ENCODE measurements at places on chromosomes 11 and 22.

DNA sequence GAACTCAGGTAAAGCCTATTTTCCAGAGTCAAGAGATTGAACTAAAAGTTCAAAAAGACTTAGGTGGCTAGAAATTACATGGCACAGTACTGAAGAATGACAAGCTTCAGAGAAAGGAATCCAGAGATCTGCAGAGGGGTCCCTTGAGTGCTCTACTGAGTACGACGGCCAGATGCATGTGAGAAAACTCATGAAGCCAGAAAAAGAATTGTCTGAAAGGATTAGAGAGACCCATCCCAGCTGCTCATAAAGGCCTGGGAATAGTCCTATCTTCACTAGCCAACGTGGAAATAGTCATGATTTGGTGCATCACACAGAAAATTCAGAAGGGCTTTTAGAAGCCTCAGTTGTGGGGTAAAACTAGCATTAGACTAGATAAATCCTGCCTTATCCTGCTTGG lies 91.3 kb downstream of the SOX6 start:
- DNase-seq, result no peak

- DNase-seq, result no peak
Measured at GRCh38 chr11:36060926-36061325, 117.1 kb downstream of the LDLRAD3 start.

- DNase-seq, result no peak
Measured at GRCh38 chr11:125258291-125259032, 93.9 kb downstream of the PKNOX2 start.

DNA sequence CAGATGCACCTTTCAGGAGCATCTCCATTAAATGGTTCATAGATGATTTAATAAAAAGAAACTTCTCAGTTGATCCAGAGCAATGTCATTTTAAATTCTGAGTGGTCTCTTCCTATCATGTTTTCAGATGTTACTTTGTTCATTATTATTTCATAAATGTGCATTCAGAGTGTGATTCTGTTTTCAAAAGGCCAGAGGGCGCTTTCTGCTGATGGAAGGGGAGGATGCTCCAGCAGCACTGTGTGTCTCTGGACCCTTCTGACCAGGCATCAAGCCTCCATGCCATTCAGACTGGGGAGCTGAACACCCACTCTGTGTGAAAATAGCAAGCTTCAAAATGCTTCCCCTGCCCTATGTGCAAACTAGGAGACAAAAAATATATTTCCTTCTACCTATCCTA lies 23.9 kb upstream of the CRTAM start:
- no peak for DNase-seq

DNA sequence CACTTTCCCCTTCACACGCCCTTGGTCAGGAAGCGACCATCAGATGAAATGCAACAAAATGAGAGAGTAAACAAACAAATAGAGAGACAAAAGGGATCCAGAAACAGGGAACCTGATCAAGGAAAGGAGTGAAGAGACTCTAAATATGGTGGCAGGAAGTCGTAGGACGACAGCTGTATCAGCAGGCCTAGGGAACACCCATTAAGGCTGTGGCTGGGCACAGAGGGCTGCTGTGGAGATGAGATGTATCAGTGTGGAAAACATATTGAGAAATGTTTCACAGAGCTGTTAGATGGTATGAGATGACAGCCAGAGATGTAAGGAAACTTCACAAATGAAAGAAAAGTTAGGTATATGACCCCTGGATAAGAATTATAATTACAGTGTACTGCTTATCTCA lies 155.8 kb upstream of the MTMR2 start:
- no peak for DNase-seq

DNA sequence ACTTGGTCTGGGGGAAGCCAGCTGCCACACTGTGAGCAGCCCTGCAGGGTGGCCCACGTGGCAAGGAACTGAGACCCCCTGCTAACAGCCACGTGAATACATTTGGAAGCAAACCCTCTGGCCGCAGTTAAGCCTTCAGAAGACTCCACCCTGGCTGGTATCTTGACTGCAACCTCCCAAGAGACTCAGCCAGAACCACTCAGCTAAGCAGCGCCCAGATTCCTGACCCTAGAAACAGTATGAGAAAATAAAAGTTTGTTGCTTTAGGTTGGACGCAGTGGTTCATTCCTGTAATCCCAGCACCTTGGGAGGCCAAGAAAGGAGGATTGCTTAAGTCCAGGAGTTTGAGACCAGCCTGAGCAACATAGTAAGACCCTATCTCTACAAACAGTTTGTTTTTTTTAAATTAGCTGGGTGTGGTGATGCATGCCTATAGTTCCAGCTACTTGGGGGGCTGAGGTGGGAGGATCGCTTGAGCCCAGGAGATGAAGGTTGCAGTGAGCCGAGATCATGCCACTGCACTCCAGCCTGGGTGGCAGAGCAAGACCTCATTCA lies 8.7 kb downstream of the ZMAT5 start:
- no peak for DNase-seq

GRCh38 chr22:39144101-39144767 lies 8.2 kb downstream of the CBX7 start:
- DNase-seq, result no peak

DNA sequence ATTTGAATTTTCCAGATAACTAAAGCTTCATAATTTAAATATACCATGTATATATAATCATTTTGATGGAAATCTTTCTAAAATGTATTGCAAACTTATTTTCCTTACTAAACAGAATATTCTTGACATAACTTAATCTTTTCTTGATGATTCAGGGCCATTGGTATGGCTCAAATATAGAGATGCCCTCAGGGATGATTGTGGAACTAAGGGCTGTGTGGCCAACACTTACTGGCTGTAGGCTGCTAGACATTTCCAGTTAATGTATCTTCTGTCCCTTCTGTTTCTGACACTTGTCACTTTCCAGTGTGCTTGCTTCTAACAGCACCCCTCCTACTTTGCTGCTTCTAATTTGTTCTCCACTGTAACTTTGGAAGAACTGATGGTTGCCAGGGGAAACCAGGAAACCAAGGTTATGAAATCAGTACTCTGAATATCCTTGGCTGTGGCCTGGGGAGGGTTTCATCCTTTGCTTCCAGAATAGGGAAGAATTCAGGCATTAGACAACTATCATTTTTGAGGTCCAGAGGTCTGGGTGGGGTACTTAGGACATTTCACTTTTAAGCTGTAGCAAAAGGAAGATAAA lies 697.2 kb downstream of the ETS1 start:
- DNase-seq, result no peak

- no peak for DNase-seq
Measured at GRCh38 chr11:12854829-12855228, 154.3 kb upstream of the RASSF10 start.

DNA sequence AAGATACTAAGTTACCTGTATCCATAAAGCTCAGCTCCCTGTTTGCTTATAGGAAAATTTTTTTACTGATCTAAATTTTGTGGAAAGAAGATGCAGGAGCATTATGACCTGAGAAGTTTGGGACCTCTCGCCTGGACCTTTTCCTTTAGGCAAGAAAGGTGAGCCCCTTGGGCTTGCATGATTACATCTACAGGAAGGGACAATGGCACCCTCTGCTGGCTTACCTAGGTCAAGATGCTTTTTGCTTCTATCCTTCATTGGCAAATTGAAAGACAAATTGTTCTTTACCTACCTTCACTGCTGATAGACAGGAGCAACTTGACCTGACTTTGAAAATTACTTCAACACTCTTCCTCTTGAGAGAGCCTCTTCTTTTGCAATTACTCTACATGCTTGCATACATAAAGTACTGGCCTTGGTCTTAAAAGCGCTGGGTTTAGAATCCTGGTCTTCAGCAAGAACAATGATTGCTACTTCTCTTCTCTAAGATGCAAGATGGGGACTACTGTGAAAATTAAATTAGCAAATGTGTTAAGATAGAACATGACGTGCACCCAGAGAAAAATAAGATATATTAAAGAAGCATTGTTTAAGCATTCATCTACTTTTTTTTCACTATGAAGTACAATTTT lies 147.2 kb downstream of the TRPC6 start:
- peak; percentile 3 for DNase-seq
